ENCODE measurements at places on chromosomes 2 and 18.

GRCh38 chr18:43668866-43669265 is 391.6 kb upstream of the SYT4 start:
- DNase-seq: no peak

GRCh38 chr18:35406666-35407065 is 29.5 kb upstream of the ZNF396 start:
- DNase-seq: no peak

DNA sequence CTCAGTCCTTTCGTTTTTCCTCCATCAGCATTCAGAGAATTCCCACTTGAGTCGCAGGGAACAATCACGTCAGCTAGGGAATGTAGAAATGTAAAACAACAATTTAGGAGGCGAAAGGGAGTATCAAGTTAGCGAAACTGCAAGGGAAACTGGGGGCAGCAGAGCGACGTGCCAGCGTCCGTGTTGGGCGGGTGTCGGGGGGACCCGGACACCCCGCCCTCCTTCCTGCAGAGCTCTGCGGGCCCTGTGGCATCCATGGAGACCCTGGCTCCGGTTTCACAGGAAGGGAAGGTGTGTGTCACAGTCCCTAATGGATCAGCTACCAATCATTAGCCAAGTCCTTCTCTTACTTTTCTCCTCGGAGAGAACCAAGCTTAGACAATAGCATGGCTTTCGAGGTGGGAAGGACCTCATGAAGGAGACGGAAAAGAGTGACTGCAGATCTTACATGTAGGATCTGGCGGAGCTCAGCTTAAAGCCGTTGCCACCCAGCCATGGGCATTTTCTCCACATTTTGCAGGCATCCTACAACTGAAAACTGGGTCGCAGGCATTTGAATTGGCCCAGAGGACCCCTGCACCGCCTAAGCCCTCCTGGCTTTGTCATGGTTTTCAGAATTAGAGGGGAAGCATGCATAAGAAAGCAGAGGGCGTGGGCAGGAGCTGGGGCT is 33.7 kb downstream of the SOX11 start:
- no peak for DNase-seq

DNA sequence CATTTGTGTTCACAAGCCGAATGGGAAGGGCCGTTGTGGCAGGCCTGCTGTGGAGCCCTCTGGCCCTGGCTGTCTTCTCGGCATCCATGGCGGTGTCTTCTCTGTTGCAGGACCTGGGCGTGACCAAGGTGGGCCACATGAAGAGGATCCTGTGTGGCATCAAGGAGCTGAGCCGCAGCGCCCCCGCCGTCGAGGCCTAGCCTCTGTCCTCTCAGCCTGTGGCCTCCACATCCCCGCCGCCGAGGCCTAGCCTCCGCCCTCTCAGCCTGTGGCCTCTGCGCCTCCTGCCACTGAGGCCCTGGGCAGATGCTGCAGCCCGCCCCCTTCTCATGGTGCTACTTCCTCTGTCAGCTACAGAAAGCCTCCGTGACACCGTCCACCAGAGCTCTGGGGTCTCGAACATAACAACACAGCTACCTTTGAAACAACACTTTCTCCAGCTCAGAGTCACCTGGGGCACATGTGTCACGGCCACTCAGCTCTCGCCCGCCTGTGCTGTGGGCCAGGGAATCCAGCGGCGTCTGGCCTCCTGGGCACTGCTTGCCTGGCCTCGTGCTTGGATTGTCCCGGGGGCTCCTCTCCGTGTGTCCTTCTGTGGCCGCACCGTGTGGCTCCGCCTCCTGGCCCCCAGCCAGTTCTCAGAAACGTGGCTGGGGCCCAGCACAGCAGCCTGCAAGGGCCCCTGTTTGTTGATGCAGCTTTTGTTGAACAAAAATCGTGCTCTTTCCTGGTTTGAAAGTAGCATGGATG is 97.1 kb downstream of the USP40 start:
- peak; percentile 9 for DNase-seq

DNA sequence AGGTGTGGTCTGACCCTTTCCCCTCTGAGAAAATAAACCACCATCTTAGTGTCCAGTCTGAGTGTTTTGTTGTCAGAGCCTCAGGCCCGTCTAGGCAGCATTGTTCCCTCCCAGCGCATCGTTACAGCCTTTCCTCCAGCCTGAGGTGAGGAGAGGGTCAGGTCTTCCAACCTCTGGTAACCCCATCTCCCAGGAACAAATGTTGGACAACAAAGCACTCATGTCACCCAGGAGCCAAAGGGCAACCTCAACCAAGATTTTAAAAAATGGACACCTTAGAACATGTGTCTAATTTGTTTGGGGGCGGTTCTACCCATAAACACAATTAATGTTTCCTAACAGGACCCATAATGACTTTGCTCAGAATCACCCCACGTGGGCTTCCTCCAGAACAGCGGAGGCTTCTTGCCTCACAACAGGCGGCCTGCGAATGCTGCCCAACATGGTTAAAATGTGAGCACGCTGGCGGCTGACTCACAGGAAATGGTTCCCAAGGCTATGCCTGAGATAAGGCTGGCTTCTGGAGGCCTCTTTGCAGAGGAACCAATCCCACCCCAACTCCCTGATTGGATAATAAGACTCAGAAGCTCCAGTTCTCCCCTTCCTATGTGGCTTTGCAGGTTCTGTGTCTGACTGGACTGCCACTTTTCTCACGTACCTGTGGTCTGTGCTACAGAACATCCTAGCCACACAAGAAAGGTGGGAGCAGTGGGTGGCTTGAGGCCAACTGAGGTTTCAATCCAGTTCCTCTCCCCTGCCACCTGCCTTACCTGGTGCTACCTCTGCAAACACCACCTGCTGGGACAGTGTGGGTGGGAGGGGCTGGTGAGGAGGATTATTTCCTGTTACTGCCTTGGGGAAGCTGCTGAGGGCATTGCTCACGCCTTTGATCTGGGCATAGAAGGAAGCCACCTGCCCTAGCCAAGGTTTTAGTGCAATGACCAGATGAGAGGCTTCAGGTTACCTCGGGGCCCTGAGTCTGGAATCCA is 108.8 kb downstream of the B3GNT2 start:
- peak; percentile 39 for DNase-seq

DNA sequence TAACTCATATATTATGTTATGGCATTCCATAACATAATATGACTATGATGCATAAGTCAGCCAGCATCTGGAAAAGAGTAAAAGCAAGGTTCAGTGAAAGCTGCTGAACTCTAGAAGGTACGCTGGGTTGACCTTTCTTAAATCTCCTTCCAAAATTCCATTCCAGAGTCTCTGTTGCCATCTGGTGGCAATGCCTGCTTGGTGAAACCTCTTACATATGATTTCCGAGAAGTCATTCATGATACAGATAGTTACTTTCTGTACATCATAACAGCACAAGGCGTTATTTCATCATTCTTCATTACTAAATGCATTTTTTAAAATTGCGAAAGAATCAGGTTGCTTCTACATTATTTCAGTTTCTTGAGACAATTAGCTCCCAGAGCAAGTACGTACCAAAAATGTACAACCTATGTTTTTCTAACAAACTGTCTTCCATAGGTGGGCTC is 7.0 kb upstream of the EPG5 start:
- peak; percentile 77 for DNase-seq

GRCh38 chr18:5892823-5893431 is 2.4 kb downstream of the TMEM200C start:
- no peak for DNase-seq

- DNase-seq: no peak
Observed at GRCh38 chr2:199465390-199465789, 7.7 kb upstream of the SATB2 start.

DNA sequence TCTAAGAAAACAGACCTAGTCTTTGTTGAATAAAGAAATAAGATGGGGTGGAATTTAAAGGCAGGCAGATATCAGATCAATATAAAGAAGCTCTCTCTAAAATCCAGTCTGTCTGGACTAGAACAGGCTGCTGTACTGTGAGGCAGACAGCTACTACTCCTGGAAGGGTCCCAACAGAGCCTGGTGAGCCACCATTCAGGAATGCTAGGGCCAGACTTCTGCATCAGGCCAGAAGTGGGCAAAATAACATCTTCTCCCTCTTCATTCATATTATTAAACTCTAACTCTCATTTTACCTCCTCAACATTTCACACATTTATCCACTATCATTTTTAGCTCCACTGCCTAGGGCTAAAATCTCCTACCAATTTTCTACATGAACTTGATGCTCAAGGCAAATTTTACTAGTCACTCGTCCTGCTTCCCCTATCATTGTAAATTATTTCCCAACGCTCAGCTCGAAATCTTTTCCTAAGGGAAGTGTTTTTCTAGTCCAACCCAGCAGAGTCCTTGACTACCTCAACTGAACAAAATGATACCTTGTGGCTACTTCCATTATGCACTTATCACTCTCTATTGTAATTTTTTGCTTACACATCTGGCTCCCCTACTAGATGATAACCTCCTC is 45.2 kb upstream of the GLS start:
- DNase-seq: peak; percentile 93

DNA sequence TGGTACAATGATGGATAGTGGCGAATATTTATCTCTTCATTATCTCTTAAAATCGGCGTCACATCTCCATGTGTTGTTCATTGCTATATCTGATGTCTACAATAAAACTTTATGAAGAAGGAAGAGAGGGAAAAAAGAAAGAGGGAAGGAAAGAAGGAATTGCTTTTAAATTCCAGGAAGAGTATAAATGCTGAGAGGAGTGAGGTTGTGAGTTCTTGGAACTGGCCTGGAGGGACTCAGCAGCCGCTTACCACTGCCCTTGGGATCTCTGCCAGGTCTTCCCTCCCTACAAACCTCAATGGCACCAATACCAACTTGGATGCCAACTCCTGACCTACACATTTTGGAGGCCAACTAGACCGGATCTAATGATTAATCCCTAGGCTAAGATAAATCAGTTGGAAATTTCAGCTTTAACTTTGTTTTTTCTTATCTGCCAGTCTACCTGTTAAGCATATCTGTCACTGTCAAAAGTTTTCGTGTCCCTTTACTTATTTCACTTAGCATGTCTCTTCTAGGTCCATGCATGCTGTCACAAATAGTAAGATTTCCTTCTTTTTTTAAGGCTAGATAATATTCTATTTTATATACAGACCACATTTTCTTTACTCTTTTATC is 9.8 kb downstream of the SCN9A start:
- no peak for DNase-seq

- peak; percentile 55 for DNase-seq
Observed at GRCh38 chr18:48781163-48781987, 169.4 kb downstream of the SMAD7 start.

GRCh38 chr2:182191061-182191460 is 205.4 kb downstream of the PPP1R1C start:
- DNase-seq: no peak

DNA sequence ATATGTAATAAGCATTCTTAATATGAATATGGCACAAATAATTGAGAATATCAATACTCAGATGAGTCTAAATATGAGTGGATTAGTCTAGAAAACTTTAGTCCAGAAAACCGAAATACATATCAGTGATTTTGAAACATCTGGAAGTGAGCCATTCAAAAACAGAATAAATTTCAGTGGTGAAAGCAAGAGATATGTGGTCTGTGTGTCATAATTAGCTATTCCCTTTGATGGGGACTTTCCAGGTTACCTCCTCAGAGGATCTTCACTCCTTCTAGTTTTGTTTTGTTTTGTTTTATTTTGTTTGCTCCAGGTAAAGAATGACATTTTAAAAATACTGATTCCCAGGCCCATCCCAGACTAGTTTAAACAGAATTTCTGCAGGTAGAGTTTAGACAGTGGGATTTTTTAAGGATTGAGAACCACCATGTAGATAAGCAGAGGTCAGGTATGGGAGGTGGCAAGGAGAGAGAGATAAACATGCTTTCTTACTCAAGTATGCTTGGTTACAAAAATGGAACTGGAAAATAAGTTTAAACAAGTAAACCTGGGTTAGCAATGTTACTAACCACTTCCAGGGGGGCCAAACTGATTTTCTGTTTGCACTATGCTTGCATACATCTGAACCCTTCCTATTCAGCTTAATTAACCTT is 70.7 kb downstream of the NABP1 start:
- no peak for DNase-seq

DNA sequence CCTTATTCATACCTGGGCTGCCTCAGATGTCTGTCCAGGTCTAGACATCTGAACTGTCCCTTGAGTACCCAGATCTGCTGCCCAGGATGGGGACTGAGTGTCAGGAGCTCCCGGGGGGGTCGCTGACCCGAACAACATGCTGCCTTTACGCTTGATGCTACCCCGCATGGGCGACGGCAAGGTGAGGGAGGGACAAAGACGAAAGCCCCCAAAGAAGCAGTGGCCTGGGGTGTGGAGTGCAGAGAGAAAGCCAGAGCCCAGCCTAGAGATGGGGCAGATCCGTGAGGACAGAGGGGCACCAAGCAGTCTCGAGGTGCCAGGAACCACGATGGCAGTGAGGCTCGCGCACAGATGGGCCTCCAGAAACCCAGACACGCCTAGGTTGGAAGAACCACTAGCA is 234.7 kb downstream of the ATAD2B start:
- no peak for DNase-seq

DNA sequence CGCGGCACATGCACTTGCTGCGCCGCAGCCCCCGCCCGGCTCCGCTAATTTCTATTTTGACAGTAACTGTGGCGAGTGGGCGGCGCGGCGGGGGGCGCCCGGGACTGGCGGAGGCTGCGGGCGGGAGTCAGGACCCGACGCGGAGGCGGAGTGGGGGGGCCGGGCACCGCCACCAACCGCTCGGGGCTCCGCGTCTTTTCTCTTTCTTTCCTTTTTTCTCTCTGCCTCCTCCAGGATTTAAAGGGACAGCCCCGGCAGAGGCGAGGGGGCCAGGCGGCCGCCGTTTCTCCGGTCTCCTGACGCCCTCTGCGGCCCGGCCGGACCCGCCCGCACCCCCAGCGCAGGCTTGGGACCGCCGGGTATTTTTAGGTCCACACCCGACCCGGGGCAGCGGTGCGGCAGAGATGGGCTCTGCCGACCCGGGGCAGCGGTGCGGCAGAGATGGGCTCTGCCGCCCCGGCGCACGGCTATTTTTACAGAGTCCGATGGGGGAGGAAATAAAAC is 460 bp upstream of the ZBTB7C start:
- no peak for DNase-seq

DNA sequence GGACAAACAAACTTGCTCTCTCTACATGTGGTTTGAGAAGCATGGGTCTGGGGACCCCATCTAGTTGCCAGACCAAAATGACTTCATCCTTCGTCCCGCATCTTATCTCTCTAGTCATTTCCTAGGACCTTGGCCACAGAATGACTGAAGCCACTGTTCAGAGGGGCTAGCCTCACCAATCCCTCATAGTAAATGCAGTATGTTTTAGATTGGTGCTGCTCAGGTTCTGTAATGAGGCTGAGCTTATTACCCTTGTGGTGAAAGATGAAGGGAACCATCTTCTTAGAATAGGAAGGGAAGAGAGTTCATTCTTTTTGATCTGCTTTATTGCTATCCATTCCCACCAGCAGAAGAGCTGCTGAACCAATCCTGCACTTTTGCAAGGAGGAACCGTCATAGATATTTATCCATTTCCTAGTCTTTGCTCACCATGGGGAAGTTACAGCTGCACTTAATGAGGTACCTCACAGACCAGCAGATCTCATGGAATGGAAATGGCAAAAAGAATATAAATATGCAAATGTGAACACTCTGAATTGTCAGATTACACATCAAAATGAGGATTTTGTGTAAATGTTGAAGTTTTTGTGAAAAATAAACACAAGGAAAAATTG is 436.7 kb downstream of the LPIN1 start:
- DNase-seq: no peak
